ENCODE measurements at places on chromosomes 3 and 15.

GRCh38 chr3:121295452-121295851 is 250.3 kb downstream of the POLQ start:
- peak; percentile 1 for DNase-seq

- DNase-seq: peak; percentile 25
Observed at GRCh38 chr3:38224357-38224756, 41.3 kb upstream of the SLC22A13 start.

- DNase-seq: no peak
Observed at GRCh38 chr15:65337436-65338070, 33.1 kb downstream of the RNU5B-1 start.

DNA sequence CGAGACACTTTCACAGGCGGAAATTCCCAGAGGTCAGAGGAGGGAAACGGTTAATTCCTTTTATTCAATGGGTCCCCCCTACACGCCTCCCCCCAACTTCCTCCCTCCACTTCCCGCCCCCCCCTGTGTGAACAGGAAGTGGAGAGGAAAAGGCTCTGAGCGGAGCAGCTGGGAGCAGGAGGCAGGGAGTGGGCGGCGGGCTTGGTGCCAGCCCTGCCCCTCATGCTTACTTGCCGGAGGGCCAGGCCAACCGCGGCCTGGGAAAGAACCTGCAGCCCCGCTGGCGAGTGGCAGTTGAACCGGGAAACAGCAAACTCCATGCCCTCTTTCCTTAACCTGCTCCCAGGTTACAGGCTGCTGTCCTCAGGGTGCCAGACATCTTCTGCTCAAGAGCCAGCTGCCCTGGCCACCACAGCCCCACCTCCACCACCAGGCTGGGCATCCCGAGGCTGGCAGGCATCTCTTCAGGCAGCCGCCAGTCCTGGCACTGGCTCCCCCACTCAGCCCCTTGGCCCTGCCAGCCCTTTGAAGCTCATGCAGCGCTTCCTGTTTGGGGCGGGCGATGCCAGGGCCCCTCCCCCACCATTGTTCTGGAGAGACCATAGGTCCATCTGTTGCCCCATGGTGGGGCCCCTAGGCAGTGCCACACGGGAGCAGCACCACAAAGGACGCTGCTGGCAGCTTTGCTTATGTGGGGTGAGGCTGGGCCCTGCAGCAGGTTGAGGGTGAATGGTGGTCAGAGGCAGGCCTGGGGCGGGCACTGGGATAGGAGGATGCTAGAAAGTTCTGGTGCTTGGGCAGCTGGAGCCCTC is 12.9 kb downstream of the VPS18 start:
- peak; percentile 24 for DNase-seq

DNA sequence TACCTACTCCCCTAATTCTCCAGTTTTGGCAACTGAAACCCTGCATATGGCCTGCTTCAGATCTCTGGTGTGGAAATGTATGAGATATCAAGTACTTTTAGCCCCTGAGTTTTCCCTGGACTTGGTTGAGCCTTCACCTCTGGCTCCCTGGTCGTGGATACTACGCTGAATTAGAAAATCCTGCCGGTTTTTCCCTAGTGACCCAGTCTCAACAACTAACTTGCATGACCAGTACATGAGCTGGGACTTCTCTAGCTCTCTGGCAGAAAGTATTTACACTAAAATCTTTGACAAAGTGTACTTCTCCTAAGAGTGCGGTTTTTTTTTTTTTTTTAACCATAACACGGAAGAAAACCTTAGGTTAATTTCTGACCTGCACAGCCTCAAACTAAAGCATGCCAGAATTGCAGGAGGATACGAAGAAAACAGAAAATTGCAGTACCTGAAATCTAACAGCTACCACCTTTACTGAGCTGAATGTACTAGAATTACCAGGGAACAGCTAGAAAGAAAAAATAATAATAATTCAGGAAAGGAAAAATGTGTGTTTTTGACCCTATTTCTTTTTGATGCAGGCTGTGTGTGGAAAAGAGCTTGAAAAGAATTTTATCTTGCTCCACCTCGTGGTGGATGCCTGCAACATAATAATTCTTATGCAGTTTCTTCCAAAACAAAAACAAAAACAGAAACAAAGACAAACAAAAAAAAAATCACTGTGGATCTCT is 165.6 kb downstream of the GMNC start:
- DNase-seq: peak; percentile 68

DNA sequence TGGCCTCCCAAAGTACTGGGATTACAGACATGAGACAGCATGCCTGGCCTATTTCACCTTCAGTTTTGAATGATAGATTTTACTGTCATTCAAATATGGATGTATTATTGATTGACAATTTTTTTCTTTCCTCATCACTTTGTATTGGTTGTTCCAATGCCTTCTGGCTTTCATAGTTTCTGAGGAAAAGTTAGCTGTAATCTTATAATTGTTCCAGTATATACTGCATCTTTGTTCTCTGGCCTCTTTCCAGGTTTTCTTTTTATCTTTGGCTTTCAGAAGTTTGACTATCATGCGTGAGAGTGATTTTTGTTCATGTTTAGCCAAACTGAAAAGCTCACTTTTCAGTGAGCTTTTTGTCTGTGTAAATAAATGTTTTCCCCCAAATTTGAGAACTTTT is 157.1 kb downstream of the RSRC1 start:
- DNase-seq: peak; percentile 2

DNA sequence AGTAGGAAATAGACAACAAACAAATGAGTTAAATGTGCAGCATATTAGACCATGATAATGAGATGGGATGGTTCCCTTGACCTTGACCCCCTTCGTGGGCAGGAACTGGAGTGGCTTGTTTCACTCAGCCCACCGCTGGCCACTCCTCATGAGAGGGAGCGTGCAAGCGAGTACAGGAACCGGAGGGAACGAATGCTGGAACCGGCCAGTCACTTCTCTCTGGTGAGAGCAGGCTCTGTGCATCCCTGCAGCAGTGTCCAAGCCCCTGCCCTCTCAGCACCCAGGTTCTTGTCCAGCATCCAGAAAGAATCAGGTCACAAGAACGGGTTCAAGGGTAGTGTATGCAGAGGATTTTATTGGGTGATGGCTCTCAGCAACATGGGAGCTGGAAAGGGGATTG is 17.2 kb upstream of the IREB2 start:
- no peak for DNase-seq

- no peak for DNase-seq
Observed at GRCh38 chr3:38367779-38368178, 21.2 kb downstream of the XYLB start.

GRCh38 chr15:62291262-62291661 is 126.2 kb upstream of the C2CD4B start:
- DNase-seq: no peak

GRCh38 chr3:2714834-2715233 is 395.3 kb downstream of the IL5RA start:
- DNase-seq: no peak

DNA sequence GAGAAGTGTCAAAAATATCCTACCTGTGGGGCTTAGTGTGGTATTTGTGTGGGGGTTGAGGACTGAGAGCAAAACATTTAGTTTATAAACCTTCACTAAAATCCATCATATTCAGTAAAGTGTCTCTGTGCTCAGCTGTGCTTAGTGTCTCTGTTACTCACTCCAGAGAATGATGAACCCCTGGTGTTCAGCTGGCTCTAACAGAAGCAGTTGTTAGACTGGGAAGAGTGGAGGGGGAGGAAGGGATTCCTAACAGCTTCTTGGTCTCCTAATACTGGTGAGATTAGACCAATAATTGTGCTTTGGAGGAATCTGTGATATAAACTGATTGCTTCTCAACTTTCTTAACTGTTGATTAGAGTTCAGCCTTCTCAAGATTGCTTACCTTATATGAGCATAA is 1123.5 kb downstream of the ROBO2 start:
- peak; percentile 61 for DNase-seq

DNA sequence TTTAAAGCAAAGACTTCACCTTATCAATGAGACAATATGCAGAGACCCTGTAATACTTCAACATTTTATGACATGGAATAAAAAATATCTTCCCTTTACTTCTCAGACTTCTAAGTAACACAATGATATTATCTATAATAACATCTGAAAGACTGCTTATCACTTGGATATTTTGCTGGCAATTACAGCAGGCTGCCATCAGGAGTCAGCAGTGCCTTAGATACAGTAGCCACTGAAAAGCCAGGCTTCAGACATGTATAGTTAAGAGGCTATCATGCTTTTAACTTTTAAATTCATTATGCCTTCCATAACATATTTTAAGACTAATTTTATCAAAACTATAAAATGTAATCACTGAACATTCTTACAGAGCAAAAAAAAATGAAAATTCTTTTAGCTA is 227.5 kb downstream of the NEK10 start:
- DNase-seq: peak; percentile 14

DNA sequence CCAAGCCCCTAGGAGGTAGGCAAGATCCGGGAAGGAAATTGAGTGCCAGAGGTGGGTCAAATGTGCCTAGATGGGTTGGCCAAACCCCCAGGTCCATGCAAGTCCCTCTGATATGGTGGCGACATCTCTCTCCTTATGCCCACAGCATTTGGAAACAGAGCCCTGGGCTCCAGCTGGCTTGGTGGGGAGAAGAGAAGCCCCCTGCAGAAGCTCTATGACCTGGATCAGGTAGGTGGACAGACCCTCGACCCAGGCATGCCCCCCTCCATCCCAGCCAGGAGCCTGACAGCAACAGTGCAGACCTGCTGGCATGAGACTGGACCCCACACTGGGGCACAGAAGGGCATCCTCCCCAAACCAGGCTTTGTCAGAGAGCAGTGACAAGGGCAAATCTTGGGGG is 12.2 kb downstream of the CHST13 start:
- DNase-seq: no peak

- DNase-seq: no peak
Observed at GRCh38 chr3:36060950-36061349, 319.4 kb upstream of the STAC start.

DNA sequence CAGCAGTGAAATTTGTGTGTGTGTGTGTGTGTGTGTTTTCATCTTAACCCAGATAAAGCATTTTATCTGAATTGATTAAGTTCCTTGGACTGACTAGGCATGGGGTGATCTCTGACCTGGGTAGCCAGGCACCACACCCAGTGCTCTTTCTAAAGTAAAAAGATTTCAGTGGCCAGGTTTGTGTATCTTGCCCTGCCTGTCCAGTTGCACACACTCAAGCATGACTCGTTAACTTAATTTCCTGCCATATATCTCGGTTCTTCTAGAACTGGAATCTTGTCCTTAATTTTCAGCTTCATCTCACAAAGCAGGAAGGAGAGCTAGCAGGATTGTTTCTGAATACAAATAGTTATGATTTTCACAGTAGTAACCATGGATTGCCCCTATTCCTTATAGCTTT is 17.0 kb downstream of the TM4SF18 start:
- no peak for DNase-seq

- DNase-seq: no peak
Observed at GRCh38 chr3:52845691-52846431, 11.0 kb upstream of the MUSTN1 start.

DNA sequence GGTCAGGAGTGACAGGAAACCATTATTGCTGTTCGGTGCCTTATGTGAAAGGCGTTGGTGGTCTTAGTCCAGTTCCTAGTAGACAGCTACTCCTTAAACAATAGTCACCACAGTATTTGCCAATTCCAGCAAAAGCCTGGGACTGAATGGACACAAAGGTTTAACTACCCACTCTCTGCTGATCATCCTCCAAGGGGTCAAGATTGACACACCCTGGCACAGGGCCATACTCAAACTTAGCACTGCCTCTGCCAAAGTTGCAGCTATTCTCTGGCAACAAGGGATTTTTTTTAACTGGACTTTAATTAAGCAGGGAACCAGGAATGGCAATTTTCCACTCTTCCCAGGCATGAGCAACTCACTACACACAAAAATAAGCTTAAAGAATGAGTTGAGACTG is 193.9 kb downstream of the NLGN1 start:
- no peak for DNase-seq

GRCh38 chr3:153624310-153625030 is 462.4 kb downstream of the RAP2B start:
- DNase-seq: no peak

GRCh38 chr3:13772885-13773745 is 106.8 kb downstream of the WNT7A start:
- no peak for DNase-seq

- DNase-seq: no peak
Observed at GRCh38 chr3:36652104-36652503, 112.2 kb downstream of the DCLK3 start.

GRCh38 chr3:84727616-84728015 is 231.2 kb upstream of the CADM2 start:
- peak; percentile 25 for DNase-seq

DNA sequence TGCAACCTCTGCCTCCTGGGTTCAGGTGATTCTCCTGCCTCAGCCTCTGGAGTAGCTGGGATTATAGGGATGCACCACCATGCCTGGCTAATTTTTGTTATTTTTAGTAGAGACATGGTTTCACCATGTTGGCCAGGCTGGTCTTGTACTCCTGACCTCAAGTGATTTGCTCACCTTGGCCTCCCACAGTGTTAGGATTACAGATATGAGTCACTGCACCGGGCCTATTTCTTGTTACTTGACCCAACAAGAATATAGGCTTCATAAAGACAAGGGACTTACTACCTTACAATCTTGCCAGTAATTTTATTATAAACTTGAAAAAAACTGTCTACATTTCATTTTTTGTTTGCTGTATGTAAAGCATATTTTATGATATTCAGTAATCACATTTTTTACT is 21.4 kb upstream of the ZBTB47 start:
- DNase-seq: peak; percentile 69

GRCh38 chr15:37536967-37537605 is 397.4 kb upstream of the TMCO5A start:
- no peak for DNase-seq

DNA sequence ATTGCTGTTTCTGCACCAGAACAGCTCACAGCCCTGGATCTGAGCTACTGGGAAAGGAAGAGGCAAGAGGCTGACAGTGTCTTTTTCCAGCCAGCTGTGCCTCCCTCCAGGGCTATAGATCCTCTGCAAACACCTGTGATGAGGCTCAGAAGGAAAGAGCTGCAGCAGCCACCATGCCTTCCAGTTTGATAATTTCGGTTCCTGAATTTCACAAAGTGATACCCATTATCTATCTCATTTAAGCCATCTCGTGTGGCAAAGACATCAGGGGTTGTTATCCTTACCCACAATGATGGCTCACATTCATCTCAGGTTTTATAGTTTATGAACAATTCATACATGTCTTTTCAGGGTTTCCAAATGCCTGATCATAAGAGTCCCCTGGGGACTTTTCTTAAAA is 1.8 kb upstream of the LARP6 start:
- DNase-seq: no peak

- no peak for DNase-seq
Observed at GRCh38 chr3:84789961-84790360, 168.8 kb upstream of the CADM2 start.

- DNase-seq: peak; percentile 80
Observed at GRCh38 chr3:71258116-71258515, 325.4 kb downstream of the FOXP1 start.

Measured in choroid plexus epithelial cell (primary cell).